CD4-positive, alpha-beta T cell treated with Interleukin-15 for 1 hour (primary cell): ENCODE measurements at places on chromosomes 6 and 20.

DNA sequence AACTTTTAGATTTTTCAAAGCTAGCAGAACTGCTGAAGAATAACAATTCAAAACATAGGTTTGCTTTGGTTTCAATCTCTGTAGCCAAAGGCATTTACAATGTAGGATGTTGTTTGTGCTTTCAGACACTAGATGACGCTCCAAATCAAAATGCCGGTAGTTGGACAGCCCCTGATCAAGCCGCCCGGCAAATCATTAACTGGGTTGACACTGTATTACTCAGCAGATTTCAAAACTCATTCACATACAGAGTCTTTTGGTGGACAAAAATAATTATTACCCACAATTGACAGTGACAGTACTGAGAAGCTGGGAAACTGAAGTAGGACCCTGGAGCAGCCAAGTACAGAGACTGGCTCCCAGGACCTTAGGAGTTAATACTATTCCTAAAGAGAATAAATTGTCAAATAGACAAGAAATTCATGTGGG lies 21.3 kb upstream of the HFE start:
- peak; percentile 62 for DNase-seq

DNA sequence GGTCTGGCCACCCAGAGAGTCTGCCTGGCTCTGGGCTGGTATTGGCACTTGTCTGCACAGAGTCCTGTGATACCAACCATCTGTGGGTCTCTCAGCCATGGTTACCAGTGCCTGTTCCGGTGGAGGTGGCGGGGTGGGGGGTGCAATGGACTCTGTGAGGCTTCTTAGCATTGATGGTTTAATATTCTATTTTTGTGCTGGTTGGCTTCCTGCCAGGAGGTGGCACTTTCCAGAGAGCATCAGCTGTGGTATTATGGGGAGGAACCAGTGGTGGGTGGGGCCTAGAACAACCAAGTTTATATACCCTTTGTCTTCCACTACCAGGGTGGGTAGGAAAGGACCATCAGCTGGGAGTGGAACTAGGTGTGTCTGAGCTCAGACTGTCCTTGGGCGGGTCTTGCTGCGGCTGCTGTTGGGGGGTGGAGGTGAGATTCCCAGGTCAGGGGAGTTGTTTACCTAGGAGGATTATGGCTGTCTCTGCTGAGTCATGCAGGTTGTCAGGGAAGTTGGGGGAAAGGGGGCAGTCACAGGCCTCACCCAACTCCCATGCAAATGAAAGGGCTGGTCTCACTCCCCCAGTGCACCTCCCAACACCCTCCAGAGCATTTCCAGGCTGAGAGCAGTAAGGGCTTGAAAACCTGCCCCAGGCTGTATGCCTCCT lies 117.5 kb downstream of the FLRT3 start:
- no peak for DNase-seq

GRCh38 chr6:100678027-100678426 lies 203.1 kb downstream of the ASCC3 start:
- no peak for DNase-seq

- DNase-seq, result no peak
Measured at GRCh38 chr6:21610341-21610740, 16.8 kb downstream of the SOX4 start.

DNA sequence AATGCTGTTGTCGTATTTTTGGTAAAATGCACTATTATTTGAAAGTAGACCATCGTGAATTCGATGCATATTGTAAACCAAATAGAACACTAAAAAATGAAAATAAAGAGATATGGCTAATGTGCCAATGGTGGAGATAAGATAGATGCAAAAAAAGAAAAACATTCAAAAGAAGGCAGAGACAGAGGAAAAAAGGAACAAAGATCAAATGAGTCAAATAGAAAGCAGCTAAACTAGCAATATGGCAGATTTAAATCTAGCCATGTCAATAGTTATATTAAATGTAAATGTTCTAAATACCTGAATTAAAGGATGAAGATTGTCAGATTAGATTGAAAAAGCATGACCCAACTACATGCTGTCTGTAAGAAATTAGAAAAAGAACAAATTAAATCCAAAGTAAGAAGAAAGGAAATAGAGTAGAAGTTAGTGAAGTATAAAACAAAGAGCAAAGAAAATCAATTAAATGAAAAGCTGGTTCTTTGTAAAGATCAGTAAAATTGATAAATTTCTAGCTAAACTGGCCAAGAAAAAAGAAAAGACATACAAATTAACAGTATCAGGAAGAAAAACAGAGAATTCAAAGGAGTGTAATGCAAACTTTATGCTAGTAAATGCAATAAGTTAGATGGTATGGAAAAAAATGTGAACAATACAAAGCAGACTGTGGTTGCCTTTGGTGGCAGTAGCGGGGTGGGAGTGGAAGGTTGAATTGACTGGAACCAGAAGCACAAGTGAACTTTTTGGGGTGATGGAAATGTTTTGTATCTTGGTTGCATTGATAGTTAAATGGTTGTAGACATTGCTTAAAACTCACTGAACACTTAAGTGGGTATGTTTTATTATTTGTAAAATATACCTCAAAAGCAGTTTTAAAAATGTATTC lies 44.8 kb downstream of the PTPN1 start:
- no peak for DNase-seq

DNA sequence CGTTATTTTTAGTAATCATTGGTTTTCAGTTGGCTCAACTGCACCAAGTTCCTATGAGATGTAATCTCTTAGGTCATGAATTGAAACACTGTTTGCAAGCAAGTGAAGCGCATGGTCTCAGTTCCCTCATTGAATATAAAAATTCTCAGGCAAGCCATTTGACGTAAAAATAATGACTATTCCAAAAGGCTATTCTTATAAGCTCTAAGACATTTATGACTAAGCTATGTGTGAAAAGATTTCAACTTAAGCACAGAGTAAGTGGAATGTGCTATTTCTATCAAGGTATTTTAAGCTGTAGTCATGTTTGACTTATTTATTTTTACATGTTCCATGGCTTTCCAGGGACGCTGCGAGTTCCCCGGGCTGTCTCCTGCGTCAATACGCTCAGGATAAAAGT lies 248.5 kb downstream of the THBS2 start:
- DNase-seq, result no peak

DNA sequence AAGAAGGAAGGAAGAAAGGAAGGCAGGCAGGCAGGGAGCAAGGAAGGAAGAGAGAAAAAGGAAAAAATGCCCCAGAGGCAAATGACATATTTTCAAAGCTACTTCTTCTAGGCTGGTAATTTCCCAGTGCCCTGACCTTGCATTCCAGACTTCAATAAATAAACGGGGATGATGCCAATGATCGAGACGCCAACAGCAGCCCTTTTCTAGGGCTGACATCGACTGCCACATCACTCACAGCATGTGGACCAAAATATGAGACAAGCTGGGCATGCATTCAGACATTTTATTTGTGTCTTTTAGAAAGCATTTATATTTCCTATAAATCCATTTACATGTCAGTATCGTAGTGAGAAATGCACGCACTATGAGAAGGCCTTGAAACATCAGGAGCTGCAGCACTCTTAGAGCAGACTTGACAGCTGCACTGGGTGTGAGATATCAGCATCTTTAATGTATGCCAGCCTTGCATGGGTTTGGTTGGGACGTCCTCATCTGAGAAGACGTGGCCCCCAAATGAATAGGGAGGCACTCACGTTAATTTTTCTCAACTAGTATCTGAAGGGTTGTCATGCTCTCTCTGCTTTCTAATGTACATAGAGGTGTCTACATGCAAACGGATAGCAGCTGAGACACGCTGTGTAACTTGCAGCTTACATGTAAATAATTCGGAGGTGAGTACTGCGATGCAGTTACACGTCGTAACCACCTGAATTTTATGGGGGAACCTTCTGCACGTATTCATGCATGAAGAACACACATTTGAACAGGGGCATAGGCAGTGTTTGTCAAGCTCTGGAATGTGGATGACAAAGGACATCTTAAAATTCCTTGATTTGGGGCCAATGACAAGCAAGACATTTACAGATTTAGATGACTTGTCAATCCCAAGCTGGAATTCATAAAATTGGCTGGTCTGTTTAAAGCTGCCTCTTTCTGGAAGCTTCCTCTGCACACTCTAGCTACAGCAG lies 149.1 kb upstream of the AGPAT4 start:
- no peak for DNase-seq

DNA sequence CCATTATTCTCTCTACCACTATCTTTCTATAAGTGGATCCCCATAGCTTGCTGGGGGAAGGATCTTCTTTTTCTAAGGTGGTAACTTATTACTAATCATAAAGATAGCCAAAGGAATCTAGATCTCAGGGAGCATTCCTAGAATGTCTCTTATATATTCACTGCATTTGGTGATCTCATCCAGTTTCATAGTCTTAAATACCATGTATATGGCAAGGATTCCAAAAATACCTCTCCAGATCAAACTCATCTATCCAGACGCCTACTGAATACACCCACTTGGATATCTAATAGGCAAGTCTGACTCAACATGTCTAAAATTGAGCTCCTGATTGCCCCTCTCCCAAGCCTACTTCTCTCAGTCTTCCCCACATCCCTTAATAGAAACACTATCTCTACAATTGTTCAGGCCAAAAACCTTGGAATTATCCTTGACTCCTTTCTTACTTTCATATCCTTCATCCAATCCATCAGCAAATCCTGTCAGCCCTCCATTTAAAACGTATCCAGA lies 264.4 kb downstream of the HACE1 start:
- no peak for DNase-seq

- no peak for DNase-seq
Measured at GRCh38 chr6:32387589-32388340, 16.1 kb upstream of the TSBP1 start.

DNA sequence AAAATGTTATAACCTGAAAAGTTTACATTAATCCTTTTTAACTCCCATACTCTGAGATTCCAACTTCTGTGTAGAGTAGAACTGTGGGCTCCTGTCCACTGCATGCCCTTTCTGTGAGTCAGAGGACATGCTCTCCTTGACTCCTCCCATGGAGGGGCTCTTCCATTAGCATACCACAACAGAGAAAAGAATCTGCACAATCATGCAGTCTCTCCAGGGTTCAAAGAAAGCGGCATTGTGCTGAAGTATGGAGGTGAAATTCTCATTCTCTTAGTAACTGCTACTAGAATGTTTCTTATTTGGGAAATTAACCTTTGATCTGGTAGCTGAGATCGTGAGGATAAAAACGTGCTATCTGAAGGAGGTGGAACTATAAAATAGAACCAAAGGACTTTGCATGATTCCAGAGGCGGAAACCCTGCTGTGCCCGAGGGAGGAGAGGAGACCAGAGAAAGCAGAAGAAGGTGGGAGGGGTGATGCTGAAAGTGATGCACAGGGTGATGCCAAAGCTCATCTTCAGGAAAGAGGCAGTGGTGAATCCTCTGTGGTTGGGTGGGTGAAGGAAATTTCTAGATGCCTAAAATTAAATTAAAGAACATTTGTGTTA lies 202.2 kb upstream of the PCSK2 start:
- no peak for DNase-seq

- DNase-seq, result no peak
Measured at GRCh38 chr20:51560550-51561307, 18.2 kb upstream of the NFATC2 start.

DNA sequence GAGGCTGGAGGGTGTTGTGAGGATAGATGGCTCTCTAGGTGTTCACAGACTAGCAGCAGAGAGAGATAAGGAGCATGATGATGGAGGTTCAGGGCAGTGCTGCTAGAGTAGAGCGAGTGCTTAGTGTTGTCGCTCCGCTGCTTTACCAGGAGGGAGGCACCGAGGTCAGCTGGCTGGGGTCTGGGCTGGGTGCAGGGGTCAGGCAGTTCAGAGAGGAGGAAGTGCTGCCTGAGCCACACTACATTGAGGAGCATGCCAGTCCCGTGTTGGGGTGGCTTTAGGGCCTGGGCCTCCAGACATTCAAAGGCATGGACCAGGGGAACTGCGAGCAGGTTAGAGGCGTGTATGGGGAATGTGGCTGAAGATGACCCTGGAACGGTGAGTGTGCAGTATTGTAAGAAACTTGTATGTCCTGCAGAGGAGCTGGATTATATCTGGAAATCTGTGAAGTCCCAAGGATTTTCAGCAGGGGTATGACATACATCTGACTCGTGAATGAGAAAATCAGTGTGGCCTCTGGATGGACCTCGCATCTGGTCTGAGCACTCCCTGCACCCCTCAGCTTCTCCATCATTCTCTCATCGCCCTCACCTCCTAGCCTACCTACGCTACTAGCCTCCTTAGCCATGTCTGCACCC lies 66.9 kb downstream of the IGF2R start:
- no peak for DNase-seq

DNA sequence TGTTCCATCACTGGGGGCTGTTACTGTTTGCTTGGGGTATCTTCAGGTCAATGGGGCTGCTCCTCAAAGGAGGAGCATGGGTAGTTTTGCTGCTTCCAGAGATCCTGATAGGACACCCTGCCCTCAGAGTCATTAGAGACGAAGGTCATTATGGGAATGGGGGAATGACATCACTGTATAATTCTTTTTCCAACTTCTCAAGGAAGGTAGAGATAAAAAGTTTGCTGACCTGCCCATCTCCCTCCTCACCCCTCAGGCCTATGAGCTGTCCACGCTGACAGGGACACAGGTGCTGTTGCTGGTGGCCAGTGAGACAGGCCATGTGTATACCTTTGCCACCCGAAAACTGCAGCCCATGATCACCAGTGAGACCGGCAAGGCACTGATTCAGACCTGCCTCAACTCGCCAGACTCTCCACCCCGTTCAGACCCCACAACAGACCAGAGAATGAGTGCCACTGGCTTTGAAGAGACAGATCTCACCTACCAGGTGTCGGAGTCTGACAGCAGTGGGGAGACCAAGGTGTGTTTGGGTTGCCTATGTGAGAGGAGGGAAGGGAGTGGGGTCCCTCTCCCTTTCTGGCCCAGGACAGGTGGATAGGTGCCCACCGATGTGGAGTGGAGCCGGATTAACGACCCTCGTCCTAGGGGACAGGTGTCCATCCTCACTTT lies 2.7 kb downstream of the SRF start:
- DNase-seq, result no peak

DNA sequence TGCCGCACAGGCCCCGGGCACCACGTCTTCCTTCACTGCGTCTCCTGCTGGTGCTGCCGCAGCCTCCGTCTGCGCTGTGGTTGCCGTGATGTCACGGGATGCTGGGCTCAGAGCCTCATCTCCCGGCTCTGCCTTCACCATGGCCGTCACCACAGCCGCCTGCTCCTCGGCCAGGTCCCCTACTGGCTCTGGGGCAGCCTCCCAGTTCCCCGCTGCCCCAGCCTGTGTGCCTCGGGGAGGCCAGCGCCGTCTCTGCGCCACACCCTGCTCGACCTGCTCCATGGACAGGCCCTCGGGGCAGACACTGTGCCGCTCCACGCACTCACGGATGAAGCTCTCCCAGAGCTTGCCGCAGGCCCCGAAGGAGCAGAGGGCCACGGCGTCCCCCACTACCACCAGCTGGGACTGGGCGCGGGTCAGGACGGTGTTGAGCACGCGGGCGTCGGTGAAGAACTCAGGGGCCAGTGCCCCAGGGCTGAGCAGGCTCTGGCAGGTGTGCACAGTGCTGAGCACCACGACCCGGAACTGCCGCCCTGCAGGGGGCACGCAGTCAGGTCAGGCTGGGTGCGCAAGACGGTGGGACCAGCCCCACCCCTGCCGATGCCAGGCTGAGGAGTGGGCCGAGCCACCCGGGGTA lies 8.2 kb downstream of the HELZ2 start:
- DNase-seq, result no peak

- peak; percentile 73 for DNase-seq
Measured at GRCh38 chr6:167113047-167113754, 9.7 kb upstream of the CCR6 start.

GRCh38 chr6:14912226-14912625 lies 333.6 kb upstream of the JARID2 start:
- DNase-seq, result no peak
